ENCODE measurements at places on chromosomes 6 and 20.

DNA sequence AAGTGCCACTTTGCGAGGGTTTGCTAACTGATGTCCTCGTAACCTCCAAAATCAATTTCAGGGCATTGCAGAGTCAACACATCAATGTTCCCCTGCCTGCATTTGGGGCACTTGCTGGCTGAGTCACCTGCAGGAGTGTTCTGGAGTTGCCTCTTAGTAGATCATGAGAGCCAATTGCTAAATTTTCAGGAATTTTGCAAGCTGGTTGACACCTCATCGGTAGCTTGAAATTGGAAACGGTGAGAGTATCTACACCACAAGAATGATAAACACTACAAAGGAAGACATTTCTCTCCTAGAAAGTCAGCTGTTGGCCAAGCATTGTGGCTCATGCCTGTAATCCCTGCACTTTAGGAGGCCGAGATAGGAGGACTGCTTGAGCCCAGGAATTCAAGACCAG lies 10.8 kb upstream of the BFSP1 start:
- no peak for DNase-seq

- no peak for DNase-seq
Observed at GRCh38 chr6:14475306-14475705, 357.7 kb downstream of the CD83 start.

GRCh38 chr6:53761036-53761435 lies 33.8 kb upstream of the LRRC1 start:
- no peak for DNase-seq

- DNase-seq, result no peak
Observed at GRCh38 chr6:136051140-136051775, 198.9 kb downstream of the MTFR2 start.

DNA sequence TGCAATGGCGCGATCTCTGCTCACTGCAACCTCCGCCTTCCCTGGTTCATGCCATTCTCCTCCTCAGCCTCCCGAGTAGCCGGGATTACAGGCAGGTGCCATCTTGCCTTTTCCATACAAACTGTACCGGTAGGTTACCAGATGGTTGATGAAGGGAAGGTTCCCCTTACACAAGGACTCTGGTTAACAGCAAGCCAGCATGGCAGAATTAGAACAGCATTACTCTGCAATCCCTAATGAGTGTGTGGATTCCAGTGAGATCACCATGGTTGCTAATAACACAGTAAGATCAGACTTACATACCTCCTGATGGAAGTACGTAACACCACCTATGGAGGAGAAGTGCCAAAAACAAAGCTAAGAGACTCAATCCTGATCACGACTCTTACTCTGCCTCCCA lies 51.7 kb downstream of the TTI1 start:
- no peak for DNase-seq

DNA sequence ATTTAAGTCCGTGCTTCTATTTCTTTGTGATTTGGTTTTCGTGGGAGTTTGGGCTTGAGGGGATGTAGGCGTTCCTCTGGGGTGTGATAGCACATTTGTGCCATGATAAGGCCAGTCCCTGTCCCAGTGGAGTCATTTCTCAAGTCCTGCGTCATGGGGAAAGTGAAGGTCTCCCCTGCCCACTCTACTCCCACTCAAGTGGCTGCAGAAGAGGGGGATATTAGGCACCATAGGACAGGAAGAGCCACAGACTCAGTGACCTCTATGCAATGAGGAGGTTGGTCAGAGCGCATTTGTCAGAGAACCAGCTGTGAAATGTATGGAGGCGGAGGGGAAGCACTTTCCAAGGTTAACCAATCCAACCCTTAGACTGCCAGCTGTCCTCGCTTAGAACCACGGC lies 51.9 kb upstream of the EDN1 start:
- DNase-seq, result no peak

DNA sequence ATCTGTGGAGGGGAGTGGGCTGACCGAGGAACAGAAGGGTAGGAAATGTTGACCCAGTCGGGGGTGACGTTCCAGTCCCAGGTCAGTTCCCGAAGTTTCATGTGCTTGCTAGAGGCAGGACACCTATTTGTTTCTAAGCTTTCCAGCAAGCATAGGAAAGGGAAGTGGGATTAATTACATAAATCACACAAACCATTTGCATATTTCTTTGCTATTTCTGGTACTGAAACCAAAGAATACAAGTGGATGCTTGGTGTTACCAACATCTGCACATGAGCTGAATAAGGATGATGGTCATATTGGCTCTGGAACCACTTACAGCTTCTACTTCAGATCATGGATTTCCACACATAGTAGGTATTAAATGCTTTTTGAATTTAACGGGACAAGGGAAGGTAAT lies 546.5 kb downstream of the PRKN start:
- no peak for DNase-seq

- DNase-seq, result no peak
Observed at GRCh38 chr20:45459606-45460005, 9.9 kb upstream of the WFDC2 start.

DNA sequence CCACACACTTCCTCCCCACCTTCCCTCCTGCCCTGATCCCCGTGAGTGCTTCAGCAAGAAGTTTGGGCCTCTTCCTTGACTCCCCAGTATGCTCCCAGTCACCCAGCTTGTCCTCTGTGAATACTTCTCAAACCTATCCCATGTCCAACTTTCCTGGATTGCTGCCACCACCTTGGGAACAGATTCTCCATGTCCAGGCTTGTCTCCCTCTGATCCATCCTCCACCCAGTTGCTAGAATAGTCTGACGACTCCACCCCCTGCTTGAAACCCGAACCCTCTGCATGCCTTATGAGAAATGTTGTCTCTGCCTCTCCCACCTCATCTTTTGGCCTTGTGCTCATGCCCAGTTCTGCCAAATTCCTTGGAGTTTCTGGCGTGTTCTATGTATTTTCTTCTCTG lies 108.0 kb downstream of the PPP1R14C start:
- no peak for DNase-seq

DNA sequence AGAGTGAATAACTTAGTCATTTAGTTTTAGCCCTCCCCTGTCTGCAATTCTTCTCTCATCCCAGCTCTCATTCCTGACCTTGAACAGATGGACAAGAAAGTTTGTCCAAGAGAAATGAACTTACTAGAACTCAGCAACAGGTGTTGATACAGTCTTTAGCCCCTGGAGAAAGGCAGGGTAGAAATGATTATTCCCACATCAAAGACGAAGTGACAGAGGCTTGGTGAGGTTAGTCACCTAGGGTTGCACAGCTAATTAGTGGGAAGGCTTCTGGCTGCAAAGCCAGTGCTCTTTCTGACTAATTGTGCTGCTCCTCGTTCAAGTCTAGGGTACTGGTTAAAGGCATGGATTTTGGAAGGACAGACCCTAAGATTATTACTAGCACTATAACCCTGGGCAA lies 4.5 kb downstream of the ZDHHC14 start:
- no peak for DNase-seq

GRCh38 chr6:28980137-28980851 lies 24.8 kb downstream of the ZNF311 start:
- no peak for DNase-seq

DNA sequence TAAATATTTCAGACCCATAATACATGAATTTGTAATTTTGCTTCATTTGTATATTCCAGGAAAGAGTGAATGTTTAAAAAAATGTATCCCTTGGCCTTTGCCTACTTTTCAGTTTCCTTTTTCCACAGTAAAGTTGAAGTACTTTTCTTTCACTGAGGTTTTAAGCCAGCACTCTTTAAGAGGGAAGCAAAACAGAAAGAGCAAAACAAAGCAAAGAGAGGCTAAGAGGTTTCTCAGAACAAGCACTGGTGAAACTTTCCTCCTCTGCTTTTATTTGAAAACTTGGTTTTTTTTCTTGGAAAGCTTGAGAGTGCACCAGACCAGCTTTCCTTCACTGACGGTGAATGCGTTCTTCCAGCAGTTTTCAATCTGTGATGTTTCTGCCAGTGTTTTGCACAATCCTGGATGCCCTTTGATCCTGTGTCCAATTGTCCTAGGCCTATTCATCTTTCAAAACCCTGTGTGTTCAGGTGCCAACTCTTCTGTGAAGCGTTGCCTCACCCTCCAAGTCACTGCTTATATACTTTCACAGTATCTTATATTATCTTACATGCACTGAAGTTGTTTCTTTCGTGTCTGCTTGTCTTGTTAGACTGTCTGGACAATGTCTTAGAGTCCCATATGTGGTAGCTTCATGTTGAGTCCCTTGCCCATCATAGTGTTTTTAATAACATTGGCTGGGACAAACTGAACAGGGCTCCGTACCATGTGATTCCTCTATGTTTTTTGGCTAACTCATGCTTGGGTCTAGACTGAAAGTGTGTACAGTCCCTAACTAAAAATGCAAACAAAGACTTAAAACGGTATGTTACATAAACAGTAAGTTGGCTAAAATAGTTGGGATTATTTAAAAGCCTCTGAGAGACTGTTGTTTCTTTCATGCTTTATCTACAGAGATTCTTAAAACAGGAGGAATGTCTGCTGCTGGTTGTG lies 1.9 kb downstream of the RNF217 start:
- no peak for DNase-seq

GRCh38 chr20:39849664-39850063 lies 839.4 kb downstream of the MAFB start:
- DNase-seq, result no peak

GRCh38 chr6:131250936-131251335 lies 115.7 kb downstream of the AKAP7 start:
- DNase-seq, result no peak

DNA sequence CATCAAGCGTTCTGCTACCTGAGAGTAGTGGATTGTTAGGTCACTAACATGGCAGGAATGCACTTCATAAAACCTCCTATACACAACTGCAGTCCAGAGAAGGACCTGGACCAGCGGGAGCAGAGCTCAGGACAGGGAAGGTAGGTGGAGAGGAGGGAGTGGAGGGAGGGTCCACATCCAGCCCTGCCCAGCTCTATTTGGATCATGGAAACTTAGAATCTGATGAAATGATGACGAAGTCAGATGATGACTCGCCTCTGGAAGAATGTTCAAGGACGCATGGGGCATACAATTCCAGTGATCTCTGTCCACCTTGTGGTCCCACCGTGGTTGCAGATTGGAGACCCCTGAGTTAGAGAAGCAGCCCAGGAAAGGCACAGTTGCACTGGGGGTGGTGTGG lies 68.8 kb downstream of the CLIC5 start:
- no peak for DNase-seq

GRCh38 chr6:154301839-154302752 lies 54.5 kb downstream of the IPCEF1 start:
- DNase-seq, result no peak
